Thymus (tissue), 14 donors: ENCODE measurements at places on chromosomes 7 and 10. TPM values are rescaled to one million over a fixed set of nuclear protein-coding genes. Genes with fewer than 3 reads are reported as not detected.
A peak's percentile ranks its signal among the peaks of the same experiment; 100 is the strongest.

Gene ADAM8
- total RNA-seq, result 8.3 TPM

- H3K4me1 ChIP-seq, result no peaks in the 10 kb centered on the region
- no peaks in the 10 kb centered on the region for H3K27me3 ChIP-seq
- no peak for DNase-seq
- H3K36me3 ChIP-seq, result no peaks in the 10 kb centered on the region
- no peak overlapping the region for H3K27ac ChIP-seq
Measured at GRCh38 chr10:58742141-58742540, 229.5 kb downstream of the BICC1 start.

- peaks cover 37% of the 10 kb centered on the region for H3K27me3 ChIP-seq
- H3K4me3 ChIP-seq, result peak within 1 kb of the TSS; percentile 46
- H3K4me1 ChIP-seq, result peaks cover 20% of the 10 kb centered on the region
- DNase-seq, result peak; percentile 48
Measured at GRCh38 chr10:52313933-52314821, at the start of gene DKK1. DKK1 (plus strand) TSS chr10:52314281; CDS start chr10:52314435, 154 bp downstream.

Gene HOXA3
- total RNA-seq, result 0.80 TPM

- H3K27me3 ChIP-seq, result peaks cover 2% of the 10 kb centered on the region
- DNase-seq, result peak; percentile 71
- H3K36me3 ChIP-seq, result no peaks in the 10 kb centered on the region
- H3K4me1 ChIP-seq, result no peaks in the 10 kb centered on the region
Measured at GRCh38 chr10:30671026-30671616, 41.6 kb upstream of the LYZL2 start.

Gene RAMP3
- total RNA-seq, result 5.2 TPM

Gene GIMAP8
- 6.1 TPM for total RNA-seq
